T-helper 2 cell treated with Interferon-gamma antibody and Interleukin-4, amounts not matched to agents 100 ng/mL and 5 ng/mL, for 36 hours (primary cell): ENCODE measurements at places on chromosomes 2 and 18. TPM values are rescaled to one million over a fixed set of nuclear protein-coding genes. Genes with fewer than 3 reads are reported as not detected.

The SIX3 gene
- 0.14 and 0.18 TPM in 2 replicates for total RNA-seq

The MAP3K19 gene
- not detected in 2 replicates for total RNA-seq

The ABCG8 gene
- 0.09 TPM in 1 of 2 replicates, not detected in the other for total RNA-seq

The SCYGR6 gene
- total RNA-seq, result not detected in 2 replicates

The CNOT9 gene
- total RNA-seq, result 91.7 and 95.5 TPM in 2 replicates

The MSH2 gene
- total RNA-seq, result 53.4 and 53.5 TPM in 2 replicates

The GNLY gene
- 17.8 and 18.1 TPM in 2 replicates for total RNA-seq

The KLHL29 gene
- 2.2 TPM in 2 replicates for total RNA-seq

The ICOS gene
- total RNA-seq, result 38.9 and 40.9 TPM in 2 replicates

The CCDC85A gene
- not detected in 2 replicates for total RNA-seq

The PAX8 gene
- 0.32 and 0.45 TPM in 2 replicates for total RNA-seq

The RTP5 gene
- total RNA-seq, result 0.07 and 0.09 TPM in 2 replicates
